ENCODE measurements at places on chromosomes 5 and 9. TPM values are rescaled to one million over a fixed set of nuclear protein-coding genes. Genes with fewer than 3 reads are reported as not detected.

DNA sequence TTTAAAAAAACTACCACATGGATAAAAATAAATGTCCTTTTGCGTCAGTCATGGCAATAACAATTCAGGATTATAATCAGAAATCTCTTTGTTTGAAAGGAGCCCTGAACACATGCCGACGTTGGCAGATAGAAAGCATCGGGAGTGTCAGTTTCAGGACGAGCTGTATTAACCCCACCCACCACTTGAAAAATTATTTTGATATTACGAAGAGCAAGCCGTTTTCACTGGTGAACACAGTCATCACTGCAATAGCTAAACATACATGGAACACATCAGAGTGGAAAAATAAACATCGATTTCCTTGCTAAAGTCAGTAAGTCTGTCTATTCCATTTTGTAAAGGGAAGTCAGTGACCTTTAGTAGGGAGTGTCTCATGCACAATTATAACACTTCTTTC is 266.4 kb upstream of the FBXL7 start:
- no peak for DNase-seq

- no peak for DNase-seq
Measured at GRCh38 chr5:1876660-1877064, 6.1 kb downstream of the IRX4 start.

GRCh38 chr5:78787783-78788182 is 139.2 kb upstream of the LHFPL2 start:
- no peak for DNase-seq

DNA sequence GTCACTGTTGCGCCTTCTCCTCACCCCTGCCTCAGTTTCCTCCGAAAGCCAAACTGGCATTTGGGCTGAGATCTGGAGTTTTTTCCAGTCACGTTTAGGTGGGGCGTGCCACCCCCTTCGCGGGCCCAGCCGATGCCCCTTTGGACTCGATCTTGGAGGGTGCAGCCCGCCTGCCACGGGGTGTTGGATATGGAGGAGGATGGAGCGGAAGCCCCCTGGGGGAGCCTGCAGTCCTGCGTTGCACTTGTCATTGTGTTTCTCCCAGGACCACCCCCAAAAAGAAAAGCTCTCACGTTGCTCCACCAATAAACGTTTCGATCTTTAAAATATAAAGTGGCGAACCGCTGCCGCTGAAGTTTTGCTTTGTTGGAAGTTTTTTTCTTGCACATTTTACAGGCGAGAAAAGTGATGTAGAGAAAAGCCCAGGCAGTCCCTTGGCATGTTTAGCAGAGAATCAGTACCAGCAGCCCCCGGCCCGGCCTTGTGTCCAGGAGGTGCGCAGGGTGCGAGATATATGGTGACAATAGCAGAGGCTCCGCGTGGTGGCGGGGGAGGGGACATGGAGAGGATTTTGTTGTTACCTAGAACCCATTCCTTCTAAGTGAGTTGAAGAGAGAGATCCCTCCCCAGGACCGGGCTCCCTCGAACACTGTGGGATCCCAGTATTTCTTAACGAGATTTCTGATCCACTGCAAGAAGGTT is 681 bp downstream of the F2R start:
- no peak for DNase-seq

- DNase-seq = no peak
Measured at GRCh38 chr9:109856785-109857184, 76.8 kb downstream of the PALM2AKAP2 start.

DNA sequence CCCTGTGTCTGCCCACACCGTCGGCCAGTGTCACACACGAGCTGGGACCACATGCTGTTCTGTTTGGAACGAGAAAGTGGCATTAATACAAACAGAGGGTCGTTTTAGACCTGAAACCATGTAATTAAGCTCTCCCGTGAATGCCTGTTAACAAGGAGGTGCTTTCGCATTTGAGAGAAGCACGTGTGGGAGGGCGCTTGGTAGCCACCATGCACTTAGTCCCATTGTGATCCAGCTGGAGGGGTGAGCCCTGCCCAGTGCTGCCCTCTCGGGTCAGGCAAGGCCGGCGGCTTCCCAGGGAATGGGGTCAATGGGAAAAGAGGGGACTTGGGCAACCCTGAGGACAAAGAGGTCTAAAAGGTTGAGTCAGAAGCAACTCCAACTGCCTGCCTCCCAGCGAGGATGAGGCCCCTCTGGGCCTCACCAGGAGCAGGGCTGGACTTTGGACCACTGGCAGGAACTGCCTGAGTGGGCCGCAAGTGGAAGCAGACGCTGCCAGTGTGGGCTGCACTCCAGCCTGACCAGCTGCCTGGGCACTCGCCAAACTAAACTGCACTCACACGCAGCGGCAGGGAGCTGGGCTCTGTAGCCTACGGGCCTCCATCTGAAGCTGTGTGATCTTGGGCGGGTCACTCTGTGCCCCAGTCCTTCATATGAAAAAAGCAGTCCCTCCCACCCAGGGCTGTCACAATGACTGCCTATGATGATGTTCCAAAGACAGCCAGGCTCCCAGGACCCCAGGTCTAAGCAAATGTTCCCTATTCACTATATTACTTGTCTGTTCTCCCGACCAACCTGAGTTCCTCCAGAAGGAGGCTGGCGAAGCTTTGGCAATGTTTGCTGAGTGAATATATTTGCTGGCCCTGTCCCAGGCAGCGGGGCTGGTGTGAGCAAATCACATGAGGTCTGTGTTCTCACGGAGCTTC is 195.7 kb downstream of the CDK5RAP2 start:
- DNase-seq = no peak

GRCh38 chr9:75041041-75041440 is 12.9 kb upstream of the CARNMT1 start:
- no peak for DNase-seq

DNA sequence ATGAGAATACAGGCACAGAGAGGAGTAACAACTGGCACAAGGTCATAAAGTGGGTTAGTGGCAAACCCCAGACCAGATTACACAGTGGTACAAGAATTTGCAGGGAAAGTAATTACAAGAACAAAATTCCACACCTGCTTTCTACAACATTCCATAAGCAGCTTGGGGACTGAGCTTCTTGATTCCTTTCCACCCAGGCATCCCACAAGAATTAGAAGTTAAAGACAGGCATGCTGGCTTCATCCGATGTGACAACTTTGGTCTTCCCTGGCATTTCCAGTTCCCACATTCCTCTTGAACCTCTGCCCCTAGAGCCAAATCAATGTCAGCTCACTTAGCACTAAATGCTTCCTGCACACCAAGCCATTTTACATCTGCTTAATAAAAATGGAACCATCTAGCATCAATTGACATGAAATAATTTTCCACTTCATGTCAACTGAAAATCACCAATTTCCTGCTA is 435.8 kb upstream of the PAPPA start:
- DNase-seq = no peak

- DNase-seq = no peak
Measured at GRCh38 chr5:131252824-131253171, 11.1 kb upstream of the CDC42SE2 start.

- no peak for DNase-seq
Measured at GRCh38 chr5:2375291-2375690, 376.2 kb downstream of the IRX2 start.

- DNase-seq = no peak
Measured at GRCh38 chr5:154611341-154611767, 133.3 kb upstream of the HAND1 start.

GRCh38 chr9:129981180-129981907 is 61.6 kb downstream of the FNBP1 start:
- DNase-seq = no peak

DNA sequence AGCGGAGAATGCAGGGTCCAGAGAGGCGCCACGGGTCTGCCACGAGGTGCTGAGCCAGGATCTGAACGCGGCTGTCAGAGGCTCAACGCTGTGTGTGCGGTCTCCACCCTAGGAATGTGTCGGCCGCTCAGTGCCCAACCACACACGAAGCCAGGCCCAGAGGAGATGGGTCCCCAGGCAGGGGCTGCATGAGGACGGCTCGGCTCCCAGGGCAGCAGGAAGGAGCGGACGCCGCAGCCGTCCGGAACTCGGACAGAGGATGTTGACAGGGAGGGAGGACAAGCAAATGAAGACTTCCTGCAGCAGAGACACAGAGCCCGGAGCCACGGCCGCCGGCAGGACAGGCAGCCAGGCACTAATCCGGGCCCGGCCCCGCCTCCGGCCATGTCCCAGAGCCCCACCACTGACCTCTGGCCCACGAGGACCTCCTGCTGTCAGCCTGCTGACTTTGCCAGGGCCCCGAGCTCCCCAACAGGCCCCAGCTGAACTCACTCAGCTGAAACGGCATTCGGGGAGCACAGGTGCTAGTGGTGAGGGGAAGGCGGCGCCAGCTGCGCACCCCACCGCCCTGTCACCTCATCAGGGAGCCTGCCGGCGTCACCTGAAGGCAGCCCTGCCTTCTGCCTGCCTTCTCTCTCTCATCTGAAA is 12.7 kb downstream of the VAV2 start:
- DNase-seq = no peak

DNA sequence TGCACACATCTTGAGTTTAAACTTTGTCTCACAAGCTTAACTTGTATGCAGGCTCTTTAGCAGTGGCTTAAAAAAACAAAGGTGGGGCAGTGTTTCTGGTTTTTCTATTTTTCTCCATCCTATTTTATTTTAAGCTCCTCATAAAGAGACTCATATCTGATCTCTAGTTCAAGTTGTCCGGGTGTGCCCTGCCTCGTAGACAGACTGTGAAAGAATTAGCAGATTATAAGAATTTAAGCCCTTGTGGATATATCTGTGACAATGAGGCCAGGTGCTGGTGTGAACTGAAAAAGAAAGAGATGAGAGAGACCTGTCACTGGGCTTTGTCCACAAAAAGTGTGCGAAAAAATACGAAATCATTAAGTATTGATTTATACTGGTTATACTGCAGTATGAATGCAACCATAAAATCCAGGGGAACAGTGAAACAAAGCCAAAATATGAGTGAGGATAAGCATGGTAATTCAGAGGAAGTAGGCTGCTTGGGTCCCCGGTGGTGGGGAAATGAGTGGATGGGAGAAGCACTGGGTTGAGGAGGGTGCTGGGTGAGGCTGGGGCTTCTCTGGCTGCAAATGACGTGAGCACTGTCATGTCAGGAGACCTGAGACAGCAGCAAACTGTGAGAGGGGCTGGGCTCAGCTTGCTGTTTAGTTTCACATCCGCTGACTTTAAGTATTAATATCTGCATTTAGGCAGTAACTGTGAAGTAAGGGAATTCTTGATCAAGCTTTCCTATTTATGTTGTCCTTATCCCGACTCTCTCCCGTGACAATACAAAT is 179.7 kb upstream of the ANKRD55 start:
- DNase-seq = no peak

GRCh38 chr9:3028535-3028934 is 184.6 kb upstream of the PUM3 start:
- DNase-seq = no peak

DNA sequence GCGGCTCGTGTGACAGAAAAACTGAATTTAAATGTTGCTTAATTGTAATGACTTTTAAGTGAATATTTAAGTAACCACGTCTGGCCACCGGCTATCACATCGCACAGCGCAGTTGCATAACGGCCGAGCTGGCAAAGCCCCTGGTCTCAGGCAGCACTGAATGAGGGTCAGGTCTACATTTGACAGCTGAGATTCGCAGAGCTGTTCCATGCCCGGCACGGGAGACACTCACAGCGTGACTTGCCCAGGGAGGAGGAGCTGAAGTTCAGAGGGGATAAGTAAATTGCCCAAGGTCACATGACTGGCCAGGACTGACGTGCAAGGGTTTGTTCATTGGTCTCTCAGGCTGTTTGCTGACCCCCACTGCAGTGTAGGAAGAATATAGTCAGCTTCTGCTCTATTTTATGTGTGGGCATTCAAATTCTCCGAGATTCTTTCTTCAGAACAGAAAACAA is 17.4 kb upstream of the COL5A1 start:
- DNase-seq = no peak

The DCTN4 gene
- total RNA-seq = 66.4 TPM

The PHF24 gene
- not detected for total RNA-seq

The MYOZ3 gene
- total RNA-seq = not detected

The SCAI gene
- total RNA-seq = 5.3 TPM

The F2RL1 gene
- 2.1 TPM for total RNA-seq

The FUT7 gene
- not detected for total RNA-seq

The SLC6A7 gene
- 1.6 TPM for total RNA-seq

Data from NCI-H460 (cell line).